ENCODE measurements at places on chromosomes 13 and 19.

GRCh38 chr19:1122972-1123363 lies 19.2 kb downstream of the GPX4 start:
- no peak for DNase-seq

- no peak for DNase-seq
Observed at GRCh38 chr19:5547881-5548280, 19.9 kb downstream of the TINCR start.

DNA sequence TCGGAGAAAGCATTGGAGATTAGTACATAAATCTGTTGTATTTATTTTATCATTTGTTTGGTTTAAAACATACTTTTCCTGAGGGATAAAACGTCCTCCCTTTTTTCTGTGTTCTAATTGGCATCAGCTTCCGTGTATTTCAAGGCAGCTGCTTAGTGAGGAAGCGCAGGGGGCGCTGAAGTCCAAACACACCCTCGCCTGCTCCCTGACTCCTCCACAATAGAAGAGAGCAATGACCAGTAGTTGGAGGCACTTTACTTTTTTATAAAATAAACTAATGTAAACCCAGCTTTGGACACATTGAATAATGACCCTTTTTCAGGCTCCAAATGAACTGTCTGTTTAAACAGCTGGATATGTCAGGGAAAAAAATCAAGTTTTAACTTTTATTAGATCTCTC lies 79.9 kb downstream of the RNASEH2B start:
- DNase-seq: no peak

- no peak for DNase-seq
Observed at GRCh38 chr13:22108283-22108942, 437.5 kb downstream of the FGF9 start.

DNA sequence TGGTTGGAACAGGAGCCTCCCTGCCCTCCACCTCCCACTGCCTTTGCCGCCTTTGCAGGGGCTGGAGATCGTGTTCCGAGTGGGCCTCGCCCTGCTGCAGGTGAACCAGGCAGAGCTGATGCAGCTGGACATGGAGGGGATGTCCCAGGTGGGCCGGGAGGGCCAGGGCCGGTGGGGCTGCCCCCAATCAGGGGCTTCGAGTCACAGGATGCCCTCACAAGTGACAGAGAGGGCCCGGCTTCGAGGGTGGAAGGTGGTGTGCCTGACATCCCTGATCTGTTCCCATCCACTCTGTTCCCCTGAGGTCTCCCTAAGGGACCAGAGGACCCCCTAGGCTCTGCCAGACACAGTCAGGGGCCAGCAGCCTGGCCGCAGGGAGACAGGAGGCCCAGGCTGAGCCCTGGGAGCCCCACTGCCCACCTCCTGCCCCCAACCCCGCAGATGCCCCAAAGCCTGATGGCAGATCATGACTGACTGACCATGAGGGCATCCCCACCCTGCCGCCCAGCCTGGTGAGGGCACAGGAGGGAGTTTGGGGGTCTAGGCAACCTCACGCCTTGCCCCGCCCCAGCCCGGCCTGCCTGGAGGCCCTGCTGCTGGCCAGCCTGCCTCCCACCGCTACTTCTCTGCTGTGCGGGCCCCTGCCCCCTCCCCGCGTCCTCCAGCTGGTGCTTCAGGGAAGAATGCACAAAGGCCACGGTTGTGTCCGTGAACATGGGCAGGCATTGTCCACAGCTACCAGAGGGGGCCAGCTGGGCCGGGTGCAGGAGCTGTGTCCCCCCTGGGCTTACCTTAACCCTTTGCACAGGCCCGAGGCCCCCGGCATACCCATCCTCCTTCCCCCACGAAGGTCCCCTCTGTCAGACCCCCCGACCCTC lies 21.8 kb downstream of the EVI5L start:
- no peak for DNase-seq

- DNase-seq: no peak
Observed at GRCh38 chr19:42281827-42282762, 13.0 kb downstream of the CIC start.

DNA sequence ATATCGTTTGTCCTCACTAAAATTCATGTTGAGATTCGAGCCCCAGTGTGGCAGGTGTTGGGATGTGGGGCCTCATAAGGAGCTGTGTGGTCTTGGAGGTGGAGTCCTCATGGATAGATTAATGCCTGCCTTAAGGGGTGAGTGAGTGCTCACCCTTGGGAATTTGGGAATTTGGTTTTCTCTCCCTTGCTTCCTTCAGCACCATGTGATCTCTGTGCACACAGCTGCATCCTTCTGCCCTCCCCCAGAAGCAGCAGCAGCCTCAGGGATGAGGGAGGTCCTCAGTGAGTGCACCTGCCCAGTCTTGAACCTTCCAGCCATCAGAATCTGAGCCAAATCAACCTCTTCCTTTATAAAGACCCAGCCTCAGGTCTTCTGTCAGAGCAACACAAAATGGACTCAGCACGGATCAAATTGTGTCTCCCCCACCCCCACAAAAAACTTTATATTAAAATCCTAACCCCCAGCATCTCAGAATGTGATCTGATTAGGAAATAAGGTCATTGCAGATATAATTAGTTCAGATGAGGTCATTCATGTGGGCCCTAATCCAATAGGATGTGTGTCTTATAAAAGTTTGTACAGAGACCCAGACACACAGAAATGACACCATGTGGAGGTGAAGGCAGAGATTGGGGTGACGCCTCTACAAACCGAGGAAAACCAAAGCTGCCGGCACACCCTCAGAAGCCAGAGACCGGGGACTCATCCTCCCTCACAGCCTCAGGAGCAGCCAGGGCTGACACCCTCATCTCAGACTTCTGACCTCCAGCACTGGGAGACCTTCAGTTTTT lies 12.9 kb downstream of the CYTH2 start:
- no peak for DNase-seq

DNA sequence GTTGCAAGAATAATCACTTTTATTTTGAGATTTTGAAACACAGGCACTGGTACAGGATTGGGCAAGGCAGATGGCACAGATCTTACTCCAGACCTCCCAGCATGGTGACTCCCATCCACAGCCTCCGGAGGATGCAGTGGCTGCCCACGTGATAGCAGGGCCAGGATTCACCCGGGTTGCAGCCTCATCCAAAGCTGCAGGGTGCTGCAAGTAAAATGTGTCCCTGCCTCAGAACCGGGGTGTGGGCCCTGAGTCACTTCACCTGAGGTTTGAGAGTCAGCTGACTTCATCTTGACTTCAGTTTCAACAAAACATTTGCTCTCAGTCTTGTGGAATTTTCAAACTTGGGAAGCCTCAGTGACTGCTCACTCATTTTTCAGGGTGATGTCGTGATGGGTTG lies 201.9 kb downstream of the FGF9 start:
- no peak for DNase-seq

DNA sequence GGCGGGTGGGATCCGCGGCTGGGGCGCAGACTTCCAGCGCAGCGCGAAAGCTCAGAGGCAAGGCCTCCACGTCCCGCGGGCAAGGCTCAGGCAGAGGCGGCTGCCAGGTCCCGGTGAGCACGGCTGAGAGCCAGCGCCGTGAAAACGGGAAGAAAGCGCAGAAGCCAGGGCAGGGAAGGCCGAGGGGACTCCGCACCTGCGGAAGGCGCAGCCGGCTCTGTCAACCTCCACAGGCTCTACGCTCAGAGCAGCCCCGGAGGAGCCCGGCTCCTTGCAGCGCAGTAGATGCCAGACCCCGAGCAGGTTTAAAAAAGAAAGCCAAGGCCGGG lies 131.0 kb downstream of the RNF17 start:
- DNase-seq: no peak

- no peak for DNase-seq
Observed at GRCh38 chr13:32811297-32811800, 204.9 kb upstream of the KL start.

DNA sequence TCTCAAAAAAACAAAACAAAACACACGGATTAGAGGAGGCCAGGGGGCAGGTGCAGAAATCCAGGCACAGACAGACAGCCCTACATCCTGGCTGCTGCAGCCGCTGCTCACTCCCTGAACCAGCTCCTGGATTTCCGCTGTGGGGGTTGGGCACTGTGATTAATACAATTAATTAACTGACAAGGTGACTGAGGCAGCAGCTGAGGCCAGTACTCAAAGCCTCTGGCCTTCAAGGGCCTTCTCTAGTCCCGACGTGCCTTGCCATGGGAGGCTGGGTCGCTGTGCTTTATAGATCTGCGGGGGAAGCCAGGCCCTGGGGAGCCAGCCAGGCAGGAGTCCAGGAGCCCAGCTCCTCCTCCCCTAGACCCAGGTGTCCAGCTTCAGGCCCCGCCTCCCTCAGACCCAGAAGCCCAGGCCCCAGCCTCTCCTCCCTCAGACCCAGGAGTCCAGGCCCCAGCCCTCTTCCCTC lies 4.6 kb downstream of the NECTIN2 start:
- no peak for DNase-seq

DNA sequence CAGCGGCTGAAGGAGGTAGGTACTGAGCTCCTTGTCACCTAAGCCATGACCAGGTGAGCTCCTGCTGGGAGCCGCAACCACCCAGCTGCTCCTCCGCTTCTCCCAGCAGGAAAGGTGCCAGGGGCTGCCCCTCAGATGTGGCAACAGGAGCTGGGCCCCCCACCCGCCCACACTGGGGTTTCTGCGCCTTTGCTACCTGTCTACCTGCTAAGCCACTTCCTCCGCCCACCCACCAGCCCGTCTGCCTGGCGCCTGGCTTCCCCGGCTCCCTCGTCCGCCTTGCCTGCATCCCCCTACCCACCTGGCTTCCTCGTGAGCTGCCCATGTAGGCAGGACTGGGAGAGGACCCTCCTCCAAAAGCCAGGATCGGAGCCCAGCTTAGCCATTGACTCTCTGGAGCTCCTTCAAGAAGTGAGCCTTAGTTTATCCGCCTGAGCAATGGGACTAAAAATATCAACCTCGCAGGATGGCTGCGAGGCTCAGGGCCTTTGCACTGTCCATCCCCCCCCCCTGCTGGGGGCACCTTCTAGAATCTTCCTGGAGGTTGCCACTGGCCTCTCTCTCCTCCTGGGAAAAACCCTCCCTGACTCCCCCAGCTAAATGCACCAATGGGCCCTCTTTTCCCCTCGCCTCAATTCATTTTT lies 55.8 kb upstream of the KLF2 start:
- DNase-seq: peak; percentile 49

DNA sequence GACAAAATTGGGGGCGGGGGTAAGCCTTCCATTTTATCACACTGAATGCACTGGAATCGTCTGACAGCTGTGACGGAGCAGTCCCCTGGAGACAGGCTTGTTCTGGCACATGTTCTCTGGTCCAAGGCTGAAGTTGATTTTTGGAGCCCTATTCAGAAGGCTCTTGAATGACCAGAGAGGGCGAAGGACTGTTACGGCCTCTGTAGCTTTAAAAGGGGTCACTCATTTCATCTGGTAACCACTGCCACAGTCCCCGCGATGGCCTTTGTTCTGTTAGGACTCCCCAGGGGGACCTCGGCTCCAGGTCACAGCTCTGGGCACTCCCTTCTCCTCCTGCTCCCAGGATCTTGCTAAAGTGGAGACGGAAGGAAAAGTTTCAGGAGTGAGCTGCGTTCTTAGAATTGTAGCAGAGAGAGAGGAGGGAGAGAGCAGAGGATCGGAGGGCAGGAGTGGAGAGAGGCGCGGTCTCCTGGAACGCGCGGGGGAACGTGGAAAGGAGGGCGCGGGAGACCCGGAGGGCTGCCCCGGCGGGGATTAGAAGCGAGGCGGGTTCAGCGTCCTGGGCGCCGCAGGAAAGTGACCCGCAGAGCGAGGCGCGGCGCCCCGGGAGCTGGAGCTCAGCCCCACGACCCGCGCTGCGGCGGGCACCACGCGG lies 134.3 kb upstream of the MYO16 start:
- DNase-seq: no peak

DNA sequence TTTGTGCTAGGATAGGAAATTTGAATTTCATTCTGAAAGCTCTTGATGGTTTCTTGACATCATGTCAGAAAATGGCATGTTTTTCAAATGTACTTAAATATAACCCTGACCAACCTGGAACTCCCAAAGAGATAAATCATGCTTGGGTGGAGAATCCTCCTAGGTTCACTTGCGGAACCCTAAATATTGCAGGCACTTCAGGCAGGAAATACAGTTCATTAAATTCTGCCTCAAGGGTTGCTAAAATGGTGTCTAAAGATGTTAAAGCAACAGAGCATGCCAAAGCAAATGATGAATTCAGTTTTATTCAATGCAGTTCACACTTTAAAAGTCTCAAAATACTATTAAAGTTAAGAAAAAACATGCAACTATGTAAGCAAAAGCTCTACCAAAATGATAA lies 415.9 kb downstream of the SLITRK6 start:
- DNase-seq: no peak

DNA sequence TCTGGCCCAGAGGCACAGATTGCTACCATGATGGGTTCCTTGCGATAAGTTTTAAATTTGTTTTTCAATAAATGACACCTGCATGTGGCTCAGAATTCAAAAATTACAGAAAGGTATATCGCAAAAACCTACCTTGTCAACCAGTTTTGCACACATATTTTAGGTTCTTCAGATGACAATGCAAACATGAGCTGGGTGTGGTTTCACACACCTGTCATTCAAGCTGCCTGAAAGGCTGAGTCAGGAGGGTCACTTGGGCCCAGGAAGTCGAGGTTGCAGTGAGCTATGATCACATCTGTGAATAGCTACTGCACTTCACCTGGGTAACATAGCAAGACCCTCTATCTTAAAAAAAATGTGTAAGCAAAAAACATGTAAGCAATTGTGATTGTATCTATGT lies 56.1 kb downstream of the DNM2 start:
- DNase-seq: no peak

- DNase-seq: no peak
Observed at GRCh38 chr13:45750566-45750965, 48.4 kb downstream of the CBY2 start.

GRCh38 chr19:7685546-7686445 lies 5.2 kb downstream of the TRAPPC5 start:
- DNase-seq: no peak

DNA sequence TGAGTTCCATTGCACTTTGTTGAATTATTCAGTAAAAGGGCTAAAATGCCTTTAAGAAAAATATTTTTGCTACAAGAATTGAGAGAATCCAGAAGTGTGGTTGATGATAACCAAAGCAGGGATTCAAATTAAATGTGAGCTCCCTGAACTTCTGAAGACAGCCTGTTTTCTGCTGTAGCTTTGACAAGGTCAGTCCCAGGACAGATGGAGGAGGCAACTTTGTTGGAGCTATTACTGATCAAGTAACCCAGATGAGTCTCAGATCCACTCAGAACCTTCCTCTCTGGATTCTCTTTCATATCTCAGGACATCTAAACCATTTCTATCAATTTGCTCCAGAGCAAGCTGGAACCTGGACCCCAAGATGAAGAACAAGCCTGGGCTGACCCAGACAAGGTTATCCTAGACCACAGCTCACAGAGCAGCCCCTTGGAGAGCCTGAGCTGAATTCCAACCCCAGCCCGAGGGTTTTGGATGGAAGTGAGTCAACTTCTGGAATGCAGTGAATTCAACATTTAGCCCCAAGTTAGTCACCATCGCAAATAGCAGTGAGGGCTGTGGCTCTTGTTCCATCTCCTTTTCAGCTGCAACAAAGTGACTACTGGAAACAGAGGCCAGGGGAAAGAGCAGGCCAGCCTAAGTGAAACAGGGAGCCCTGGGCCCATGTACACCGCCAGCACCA lies 137.8 kb upstream of the TSC22D1 start:
- DNase-seq: no peak

DNA sequence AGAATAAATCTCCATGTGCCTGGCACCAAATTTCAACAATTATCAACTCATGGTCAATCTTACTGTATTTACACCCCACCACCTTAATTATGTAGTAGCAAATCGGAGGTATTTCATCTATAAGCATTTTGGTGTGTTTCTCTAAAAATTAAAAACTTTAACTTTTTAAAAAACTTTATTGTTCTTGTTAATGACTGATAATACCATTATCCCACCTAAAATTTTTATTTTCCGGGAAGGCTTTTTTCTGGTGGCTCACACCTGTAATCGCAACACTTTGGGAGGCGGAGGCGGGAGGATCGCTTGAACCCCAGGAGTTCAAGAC lies 453 bp upstream of the PDCD2L start:
- DNase-seq: no peak

- no peak for DNase-seq
Observed at GRCh38 chr13:24682353-24682752, 2.1 kb downstream of the ATP12A start.

Measured in CD4-positive, alpha-beta T cell (primary cell).